ENCODE measurements at places on chromosomes 12 and 14. TPM values are rescaled to one million over a fixed set of nuclear protein-coding genes. Genes with fewer than 3 reads are reported as not detected.

DNA sequence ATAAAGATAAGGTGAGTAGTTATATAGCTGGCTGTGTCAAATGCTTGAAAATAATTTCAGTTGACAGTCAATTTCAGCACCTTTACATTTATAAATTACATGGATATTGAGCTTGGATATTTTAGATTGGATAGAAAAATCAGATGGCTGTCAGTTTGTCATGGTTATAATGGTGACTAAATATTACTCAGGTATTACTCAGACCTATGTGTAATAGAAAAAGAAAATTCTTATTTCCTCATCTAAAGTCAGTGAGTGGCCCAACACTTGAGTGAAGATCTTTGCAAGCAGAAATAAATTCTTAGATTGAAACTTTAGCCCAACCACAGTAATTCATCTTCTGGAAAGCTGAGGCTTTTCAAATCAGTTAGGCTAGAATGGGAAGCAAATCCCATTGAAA is 354.4 kb downstream of the NAV3 start:
- DNase-seq = no peak

DNA sequence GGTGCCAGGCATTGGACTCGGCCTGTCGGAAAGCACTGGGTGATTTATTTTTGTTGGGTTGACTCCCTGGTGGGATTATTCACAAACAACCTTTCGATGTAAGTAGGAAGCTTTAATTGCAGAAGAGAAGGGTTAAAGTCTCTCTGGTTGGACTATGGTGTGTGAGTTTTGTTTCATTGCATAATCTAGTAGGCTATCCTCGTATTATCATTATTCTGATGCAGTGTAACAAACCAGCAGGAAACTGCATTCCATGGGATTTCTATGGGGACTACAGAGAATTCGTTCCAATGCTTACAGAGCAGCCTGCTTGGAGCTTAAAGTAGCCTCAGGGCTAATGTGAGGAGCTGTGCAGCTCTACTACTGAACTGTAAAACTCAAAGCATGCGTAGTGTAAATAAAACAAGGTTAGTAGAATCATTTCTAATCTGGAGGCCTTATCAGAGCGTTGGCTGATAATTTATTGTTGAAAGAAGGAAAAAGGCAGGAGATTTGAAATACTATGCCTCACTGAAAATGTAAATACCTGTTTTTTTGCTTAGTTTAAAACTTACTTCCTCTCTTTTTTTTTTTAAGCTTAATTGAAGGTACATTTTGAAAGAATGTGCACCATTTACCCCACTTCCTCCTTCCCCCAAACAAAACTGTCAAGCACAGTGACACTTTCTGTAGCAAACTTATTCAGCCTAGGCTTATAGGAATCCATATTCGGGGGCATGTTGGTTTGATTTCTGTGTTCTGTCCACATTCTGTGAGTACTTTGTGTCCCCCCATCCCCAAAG is 226.7 kb downstream of the NPAS3 start:
- DNase-seq = no peak

DNA sequence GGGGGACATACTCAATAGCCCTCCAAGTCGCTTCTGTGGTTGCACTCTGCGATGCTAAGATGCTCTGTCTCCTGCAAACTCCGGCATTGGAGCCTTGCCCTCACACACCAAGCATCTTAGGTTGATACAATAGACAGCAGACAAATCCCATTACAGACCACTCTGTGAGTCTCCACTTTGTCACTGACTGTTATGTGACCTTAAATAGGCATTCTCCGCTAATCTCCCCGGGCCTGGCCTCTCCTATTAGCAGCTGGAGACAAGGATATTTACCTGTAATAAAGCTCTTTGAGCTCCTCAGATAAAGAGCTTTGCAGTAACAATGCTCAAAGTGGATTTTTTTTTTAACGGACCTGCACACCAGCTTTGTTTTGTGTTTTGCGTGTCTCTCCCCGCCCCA is 479.7 kb upstream of the TBX3 start:
- DNase-seq = no peak

- DNase-seq = no peak
These were observed 213.6 kb downstream of the DAD1 start for GRCh38 chr14:22375321-22375930.

TEX52 gene
- not detected for total RNA-seq

GRCh38 chr12:86456776-86457175 is 200.6 kb upstream of the MGAT4C start:
- DNase-seq = no peak

TGM1 gene
- total RNA-seq = 17.8 TPM

DNA sequence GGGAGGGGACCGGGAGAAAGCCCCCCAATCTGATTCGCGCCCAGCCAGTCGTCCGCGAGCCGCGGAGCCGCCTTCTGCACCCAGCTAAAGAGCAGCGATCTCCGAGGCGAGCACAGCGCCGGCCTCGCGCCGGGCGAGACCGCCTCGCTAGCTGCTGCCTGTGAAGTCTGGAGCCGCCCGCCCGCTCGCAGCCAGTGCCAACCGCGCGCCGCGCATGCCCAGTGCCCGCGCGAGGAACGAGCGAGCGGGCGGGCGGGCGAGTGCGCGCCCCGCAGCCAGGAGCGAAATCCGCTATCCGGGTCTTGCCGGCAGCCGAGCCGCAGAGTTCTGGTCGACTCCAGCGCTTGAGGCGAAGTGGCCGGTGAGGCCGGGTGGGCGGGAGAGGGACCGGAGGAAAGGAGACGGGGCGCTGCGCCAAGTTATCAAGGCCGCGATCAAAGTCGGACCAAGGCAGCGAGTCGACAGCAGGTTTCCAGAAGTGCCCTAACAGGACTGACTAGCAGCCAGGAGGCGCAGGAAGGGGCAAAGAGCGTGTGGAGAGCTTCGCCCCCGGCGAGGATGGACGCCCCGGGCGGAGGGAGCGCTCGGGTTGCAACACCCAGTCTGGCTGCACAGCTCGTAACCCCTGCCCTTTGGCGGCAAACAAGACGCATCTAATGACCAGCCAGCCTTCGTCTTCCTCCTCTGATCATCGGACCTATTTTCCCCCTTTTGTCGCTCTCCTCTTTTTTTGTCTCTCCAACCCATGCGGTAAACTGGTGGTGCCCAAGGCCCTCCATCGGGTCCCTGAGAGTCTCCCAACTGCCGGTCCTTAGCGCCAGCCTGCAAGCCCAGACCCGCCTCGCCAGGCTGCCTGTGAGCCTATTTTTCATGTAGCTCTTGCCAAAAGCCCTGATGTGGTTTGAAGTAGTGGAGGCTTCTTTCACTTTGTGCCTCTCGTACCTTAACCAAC is at the start of gene EPS8:
Gene EPS8, minus strand, starts transcription at position 169 of the 952 bp plus-strand sequence. CDS start 106,437 bp downstream, outside the sequence.
- peak; percentile 99 for DNase-seq

- DNase-seq = no peak
These were observed 380.9 kb upstream of the TMTC1 start for GRCh38 chr12:30164382-30165318.

GRCh38 chr12:69921831-69922230 is 96.8 kb downstream of the MYRFL start:
- DNase-seq = no peak

VWF gene
- total RNA-seq = 306 TPM

DNA sequence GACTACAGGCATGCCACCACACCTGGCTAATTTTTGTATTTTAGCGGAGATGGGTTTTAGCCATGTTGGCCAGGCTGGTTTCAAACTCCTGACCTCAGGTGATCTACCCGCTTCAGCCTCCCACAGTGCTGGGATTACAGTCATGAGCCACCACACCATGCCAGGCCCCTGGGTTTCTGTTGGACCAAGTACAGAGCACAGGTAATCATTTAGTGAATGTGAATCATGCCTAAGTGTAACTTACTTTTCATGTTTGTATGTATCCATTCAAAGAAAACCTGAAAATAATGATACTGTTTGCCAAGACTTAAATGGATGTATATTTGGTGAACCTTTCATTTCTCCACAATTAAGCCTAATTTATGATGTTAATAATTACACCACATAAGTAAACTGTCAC is 65.9 kb downstream of the FGD6 start:
- no peak for DNase-seq

GRCh38 chr14:89262041-89262440 is 155.0 kb downstream of the FOXN3 start:
- no peak for DNase-seq

DNA sequence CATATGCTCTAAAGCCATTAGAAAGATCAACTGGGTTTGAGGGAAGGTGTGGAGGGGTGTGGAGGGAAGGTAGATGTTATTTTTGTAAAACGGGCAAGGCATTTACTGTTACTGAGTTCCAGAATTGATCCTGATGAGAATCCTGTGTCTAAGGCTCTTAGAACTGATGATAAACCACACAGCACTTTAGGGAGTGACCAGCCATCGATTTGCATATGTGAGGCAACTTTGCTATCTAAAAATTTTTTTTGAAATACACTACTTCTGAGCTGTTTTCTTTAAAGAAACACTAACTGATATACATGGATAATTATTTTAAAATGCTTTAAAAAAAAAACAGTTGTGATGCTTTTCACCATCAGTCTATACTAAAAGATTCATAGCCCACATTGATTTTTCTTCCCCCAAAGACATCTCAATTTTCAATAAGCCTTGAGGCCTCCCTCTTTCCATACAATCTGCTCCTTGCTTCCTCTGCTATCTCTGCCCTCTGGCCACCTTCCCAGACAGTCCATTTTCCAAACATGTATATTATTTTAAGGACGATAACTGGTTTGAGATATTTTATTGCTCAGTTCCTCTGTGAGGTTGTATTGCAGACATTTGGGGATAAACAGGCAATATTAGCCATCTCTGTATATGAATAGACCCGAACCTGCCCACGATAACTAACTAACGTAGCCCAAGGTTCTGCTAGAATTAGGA is 265.9 kb downstream of the EFCAB11 start:
- no peak for DNase-seq

- DNase-seq = no peak
These were observed 335.4 kb downstream of the LRIG3 start for GRCh38 chr12:58584880-58585279.

DNA sequence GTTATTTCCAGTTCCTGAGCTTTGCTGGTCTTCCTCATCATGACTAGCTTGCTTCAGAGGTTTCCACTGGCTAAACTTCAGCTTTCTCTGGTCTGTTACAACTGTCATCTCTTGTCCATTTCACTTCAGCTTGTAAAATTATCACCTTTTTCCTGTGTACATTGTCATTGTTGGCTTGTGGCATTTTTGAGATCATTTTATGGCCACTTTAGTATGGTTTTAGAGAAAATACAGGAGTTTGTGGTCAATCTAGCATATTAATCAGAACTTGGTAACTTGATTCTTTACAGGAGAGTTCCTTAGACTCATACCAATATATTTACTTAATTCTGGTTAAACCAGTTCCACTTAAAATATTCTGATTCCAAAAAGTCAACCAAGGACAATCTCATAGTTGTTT is 235.9 kb upstream of the KITLG start:
- DNase-seq = no peak

DNA sequence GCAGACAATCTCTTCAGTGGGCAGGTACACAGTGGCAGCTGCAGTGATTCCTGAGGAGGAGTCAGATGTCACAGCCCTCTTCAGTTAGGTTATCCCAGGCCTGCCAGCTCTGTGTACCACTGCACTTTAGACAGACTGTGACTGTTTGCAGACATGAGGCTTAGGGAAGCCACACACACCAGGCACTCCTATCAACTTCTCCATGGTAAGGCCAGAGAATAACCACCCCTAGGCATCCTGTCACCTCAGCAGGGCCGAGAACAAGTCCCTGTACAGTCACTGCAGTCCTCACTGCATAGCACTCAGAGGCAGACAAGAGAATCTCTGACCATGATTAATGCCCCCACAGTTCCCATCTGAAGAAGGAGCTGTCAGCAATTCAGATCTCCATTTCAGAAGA is 296.5 kb downstream of the GALC start:
- no peak for DNase-seq

DNA sequence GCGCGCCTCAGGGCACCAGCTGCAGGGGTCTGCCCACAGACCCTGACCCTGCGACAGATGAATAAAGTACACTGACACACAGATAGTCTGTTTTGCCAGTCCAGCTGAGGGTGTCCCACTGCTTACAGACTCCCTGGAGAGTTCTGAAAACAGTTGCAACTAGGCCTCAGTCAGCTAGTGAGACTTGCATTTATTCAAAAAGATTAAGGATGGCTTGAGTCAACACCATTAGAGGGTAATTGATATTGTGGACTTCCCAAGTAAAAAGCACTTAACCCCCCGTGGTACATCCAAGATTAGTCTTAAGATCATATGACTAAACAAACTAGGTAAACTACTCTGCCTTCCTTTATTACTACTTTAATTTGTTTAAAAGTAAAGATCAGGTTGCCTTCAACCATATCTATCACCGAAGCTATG is 11.1 kb upstream of the PSEN1 start:
- DNase-seq = peak; percentile 37

DNA sequence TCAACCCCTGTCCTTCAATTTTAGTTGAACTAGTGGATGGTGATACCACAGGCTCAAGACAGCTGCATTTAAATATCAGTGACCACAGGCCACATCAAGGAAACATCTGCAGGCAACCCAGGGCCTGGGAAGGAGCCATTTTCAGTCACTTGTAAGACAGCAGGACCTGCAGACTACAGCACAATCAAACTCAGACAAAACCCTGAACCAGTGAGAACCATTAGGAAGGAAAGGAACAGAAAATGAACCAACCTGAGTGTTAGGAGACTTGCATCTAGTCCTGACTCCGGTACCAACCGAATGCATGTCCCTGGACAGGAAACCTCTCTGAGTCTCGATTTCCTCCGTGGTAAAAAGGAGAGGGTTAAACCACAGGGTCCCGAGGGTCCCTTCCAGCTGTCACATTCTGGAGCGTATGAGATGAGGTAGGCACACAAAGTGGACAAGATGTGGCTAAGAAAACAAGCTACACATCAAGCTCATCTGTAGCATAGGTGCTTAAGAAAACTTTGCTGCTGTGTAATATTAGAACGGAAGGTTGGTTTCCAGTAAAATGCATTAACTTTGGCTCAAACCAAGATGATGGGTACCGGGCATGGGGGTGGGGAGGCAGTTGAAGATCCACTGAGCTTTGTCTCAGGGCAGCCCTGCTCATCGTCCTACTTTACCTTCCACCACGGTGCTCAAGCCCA is 1.6 kb upstream of the CDKN1B start:
- DNase-seq = no peak

DNA sequence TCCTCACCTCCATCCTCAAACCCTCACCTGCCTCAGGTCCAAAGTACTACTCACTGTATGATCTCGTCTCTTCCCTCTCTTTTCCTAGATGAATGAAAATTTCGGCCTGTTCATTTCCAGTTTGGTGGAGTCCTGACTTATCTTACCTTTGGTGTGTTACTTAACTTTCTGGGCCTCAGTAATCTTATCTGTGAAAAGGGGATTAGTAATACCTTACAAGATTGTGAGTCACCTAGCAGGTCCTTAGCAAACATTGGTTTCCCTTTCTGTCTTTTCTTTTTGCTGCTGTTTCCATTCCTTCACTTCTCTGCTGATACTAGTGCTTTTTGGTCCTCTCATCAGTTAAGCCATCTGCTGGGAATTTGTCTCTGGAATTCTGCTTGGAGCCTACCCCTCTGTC is 52.8 kb downstream of the AKAP6 start:
- DNase-seq = no peak

- no peak for DNase-seq
These were observed 29.9 kb downstream of the CDC42BPB start for GRCh38 chr14:103027451-103027850.

NPC2 gene
- 1,281 TPM for total RNA-seq

DNA sequence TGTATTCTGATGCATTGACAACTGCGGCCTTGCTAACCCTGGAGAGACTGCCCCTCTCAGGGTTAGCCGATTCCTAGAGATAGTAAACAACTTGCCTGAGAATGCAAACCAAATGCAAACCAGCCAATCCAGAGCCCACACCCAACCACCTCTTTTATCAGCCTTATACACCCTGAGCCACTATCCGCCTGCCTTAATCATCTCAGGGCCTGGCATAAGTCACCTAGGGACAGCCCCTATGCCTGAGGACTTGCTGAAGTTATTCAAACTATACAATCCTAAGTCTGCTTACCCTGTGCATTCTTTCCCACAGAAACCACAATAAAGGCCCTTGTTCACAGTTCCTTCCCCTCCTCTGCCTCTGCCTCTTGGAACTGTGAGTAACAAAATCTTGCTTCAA is 177.2 kb downstream of the KCNA5 start:
- no peak for DNase-seq
